Globus pallidus (tissue), 1 donor: ENCODE measurements at places on chromosomes 3 and 15.
A peak's percentile ranks its signal among the peaks of the same experiment; 100 is the strongest.

- DNase-seq, result no peak
Observed at GRCh38 chr15:85412066-85412465, 31.7 kb downstream of the AKAP13 start.

DNA sequence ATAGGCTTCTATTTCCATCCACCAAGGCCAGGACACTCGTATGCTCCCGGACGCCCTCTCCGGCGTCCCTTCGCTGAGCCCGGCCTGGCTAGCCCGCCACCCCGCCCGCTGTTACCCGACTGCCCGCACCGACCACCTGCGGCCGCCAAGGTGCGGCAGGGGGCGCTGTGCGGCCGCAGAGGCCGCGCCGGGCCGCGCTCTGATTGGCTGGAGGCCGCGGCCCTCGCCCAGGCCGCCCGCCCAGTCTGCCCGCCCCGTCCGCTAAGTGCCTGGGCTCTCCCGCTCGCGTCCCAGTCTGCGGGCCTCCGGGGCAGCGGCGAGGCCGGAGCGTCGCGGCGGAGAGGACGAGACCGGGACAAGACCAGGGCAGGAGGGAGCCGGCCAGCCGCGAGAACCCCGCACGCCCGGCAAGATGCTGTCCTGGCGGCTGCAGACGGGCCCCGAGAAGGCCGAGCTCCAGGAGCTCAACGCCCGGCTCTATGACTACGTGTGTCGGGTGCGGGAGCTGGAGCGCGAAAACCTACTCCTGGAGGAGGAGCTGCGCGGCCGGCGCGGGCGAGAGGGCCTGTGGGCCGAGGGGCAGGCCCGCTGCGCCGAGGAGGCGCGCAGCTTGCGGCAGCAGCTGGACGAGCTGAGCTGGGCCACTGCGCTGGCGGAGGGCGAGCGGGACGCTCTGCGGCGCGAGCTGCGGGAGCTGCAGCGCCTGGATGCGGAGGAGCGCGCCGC, at the start of gene SYNM:
Gene SYNM (plus strand): TSS at position 293 of the 726 bp plus-strand sequence. CDS start 120 bp downstream, at position 413.
- peak; percentile 85 for DNase-seq

- DNase-seq, result no peak
Observed at GRCh38 chr3:100882571-100882984, 110.6 kb downstream of the ABI3BP start.

GRCh38 chr3:12420393-12420792, 63.9 kb upstream of the TSEN2 start:
- DNase-seq, result no peak

DNA sequence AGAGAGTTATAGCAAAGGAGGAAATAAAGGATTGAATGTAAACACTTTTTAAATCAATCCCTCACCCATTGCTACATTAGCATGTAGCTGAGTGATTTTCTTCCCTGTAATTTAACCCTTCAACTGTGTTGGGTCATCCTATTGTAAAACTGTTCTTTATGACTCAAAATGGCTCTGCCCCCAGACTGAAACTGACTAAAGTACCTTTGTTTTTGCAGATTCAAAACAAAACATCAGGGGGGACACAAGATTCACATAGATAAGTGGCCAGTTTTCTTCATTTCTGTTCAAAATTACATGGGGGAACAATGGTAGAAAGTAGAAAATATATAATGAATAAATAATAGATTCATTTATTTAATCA, 268.4 kb downstream of the IGSF11 start:
- no peak for DNase-seq

DNA sequence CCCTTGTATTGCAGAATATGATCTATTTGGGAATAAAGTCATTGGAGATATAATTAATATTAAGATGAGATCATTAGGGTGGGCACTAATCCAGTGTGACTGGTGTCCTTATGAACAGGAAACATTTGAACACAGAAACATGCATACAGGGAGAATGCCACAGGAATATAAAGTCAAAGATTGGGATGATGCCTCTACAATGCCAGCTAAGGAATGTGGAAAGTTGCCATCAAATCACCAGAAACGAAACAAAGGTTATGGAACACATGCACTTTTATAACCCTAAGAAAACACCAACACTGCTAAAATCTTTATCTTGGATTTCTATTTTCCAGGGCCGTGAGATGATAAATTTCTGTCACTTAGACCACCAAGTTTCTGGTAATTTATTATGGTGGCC, 442.4 kb upstream of the BCHE start:
- no peak for DNase-seq

- no peak for DNase-seq
Observed at GRCh38 chr3:53222183-53222901, 33.5 kb downstream of the TKT start.

- DNase-seq, result no peak
Observed at GRCh38 chr3:16056217-16056616, 118.3 kb upstream of the GALNT15 start.

DNA sequence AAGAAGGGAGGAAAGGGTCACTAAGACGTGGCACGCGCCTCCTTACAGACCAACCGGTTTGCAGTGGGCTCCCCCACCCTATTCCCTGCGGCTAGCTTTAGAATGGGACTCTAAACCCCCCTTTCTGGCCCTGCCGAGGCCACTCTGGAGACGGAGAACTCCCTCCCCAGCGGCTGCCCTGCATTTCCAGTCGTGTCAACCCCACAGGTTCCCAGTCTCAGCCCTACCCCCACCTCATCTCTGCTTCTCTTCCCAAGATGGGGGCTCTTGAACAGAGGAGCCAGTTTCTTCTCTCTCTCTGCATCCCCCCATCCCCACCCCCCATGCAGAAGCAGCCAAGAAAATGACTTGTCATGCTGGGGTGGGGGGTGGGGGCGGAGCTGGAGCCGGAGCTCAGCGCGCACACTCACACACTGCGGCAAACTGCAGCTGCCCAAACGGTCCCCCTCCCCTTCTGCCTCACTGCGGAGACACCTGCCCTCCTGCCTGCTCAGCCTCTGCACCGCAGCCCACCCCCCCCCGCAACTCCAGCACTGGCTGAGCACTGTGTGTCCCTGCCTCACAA, 871 bp downstream of the MAP1A start:
- DNase-seq, result peak; percentile 91

DNA sequence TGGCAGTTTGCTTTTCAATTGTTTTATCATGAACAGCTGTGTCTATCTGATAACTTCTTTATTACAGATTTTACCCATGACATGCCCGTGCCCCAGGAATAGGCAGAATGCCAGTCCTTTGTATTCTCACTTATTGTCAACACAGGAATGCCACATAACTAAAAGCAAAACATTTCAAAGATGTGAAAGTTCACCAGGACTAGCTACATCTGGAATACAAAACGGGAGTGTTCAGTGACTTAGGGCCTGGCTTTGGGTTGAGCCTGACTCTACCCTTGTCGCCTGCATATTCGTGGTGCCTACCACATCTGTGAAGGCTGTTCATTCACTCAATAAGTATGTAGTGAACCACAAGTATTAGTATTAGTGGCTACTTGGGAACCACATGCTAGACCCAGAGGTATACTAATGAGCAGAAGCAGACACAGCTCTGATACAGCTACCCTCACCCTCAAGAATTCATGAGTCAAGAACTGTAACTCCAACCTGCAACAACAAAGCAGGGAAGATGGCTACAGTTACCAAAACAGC, 2.9 kb downstream of the TNFSF10 start:
- DNase-seq, result no peak

GRCh38 chr3:15978801-15979200, 181.0 kb upstream of the ANKRD28 start:
- DNase-seq, result no peak

DNA sequence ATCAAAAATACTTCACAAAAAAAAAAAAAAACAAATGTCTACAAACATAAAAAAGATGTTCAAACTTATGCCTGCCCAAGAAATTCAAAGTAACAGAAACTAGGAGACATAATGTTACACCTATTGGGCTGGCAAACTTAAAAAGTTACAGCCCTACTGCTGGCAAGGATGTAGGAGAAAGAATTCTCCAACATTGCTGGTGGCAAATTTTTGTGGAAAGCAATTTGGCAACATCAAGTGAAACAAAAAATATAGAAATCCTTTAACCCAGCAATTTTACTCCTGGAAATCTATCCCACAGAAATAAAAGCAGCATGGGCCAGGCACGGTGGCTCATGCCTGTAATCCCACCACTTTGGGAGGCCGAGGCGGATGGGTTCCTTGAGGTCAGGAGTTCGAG, 73.2 kb downstream of the STAG1 start:
- no peak for DNase-seq

DNA sequence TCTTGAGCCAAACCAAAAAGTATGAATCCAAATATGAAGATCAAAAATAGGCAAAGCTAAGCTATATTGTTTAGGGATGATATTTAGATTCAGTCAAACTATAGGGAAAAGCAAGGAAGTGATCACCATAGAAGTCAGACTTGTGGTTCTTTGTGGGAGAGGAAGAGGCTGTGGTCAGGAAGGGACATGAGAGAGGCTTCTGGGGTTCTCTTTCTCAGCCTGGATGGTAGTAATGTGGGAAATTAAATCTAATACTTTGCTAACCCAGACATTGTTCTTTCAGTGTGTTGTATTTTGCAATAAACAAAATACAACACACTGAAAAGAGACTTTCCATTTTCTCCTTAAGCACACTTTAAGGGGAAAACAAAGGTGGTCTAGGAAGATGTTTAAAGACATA, 3.1 kb downstream of the CX3CR1 start:
- no peak for DNase-seq

DNA sequence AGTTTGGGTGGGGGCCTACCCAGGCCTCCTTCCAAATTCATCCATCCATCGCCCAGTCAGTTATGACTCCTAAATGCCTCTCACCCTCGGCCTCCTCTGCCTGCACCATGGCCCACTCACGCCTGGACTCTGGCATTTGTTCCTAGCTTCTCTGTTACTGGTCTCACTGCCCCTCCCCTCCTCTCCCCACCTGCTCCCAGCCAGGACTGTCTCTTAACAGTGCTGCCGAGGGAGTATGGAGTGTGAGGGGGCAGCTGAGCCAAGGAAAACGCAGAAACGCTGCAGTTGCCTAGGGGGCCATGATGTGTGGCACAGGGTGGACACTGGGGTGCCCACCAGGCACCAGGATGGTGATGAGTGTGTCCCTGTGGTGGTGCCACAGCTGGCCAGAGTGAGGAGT, 3.1 kb downstream of the RCCD1 start:
- DNase-seq, result no peak

- DNase-seq, result no peak
Observed at GRCh38 chr15:61076598-61077170, 152.4 kb downstream of the RORA start.

DNA sequence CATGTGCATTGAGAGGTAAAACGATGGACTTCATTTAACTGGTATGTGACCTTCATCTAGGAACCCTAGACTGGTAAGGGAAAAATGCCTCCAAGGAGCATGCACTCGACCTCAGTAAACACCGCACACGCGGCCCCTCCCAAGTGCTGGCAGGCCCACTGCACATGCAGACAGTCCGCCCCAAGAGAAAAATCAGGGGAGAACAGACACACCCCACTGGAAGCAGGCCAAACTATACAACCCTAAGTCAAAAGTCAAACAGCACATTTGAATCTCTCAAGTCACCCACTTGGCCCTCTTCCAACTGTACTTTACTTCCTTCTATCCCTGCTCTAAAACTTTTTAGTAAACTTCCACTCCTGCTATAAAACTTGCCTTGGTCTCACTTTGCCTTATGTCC, 250.1 kb upstream of the HES1 start:
- no peak for DNase-seq

GRCh38 chr3:20458994-20459716, 273.1 kb upstream of the SGO1 start:
- DNase-seq, result no peak

- no peak for DNase-seq
Observed at GRCh38 chr3:161251716-161252115, 30.6 kb downstream of the NMD3 start.

DNA sequence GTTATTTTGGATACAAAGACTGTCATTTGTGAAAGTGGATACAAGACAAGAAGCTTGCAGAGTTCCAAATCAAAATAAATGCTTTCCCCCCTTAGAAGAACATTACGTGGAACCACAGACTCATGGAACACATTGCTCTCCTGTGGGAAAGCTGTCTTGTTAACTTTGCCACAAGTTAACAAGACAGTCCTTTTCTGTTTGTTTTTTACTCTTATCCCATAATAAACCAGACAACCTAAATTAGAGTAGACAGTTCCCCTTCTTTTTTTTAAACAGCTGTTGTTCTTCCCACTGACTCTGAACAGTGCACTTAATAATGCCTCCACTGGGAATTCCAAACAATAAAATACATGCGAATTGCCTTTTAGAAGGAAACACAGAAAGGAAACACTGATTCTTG, 255.3 kb upstream of the UBE2E2 start:
- DNase-seq, result no peak

DNA sequence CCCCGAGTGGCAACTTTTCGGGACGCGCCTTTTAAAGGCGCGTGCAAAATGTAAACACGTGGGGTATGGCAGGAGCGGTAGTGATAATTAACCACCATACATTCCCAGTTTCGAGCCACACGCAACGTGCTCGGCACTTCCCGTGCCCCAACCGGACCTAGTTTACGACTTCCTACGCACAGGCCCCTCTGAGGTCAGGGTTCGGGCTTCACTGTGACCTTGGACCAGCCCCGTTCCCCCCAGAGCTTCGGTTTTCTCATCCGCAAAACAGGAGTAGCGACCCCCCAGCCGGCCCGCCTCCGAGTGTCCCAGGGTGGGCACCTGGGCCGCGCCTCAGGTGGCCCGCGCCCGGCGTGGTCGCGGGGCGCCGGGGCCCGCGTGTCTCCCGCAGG, 451 bp downstream of the CHCHD4 start:
- DNase-seq, result peak; percentile 78

DNA sequence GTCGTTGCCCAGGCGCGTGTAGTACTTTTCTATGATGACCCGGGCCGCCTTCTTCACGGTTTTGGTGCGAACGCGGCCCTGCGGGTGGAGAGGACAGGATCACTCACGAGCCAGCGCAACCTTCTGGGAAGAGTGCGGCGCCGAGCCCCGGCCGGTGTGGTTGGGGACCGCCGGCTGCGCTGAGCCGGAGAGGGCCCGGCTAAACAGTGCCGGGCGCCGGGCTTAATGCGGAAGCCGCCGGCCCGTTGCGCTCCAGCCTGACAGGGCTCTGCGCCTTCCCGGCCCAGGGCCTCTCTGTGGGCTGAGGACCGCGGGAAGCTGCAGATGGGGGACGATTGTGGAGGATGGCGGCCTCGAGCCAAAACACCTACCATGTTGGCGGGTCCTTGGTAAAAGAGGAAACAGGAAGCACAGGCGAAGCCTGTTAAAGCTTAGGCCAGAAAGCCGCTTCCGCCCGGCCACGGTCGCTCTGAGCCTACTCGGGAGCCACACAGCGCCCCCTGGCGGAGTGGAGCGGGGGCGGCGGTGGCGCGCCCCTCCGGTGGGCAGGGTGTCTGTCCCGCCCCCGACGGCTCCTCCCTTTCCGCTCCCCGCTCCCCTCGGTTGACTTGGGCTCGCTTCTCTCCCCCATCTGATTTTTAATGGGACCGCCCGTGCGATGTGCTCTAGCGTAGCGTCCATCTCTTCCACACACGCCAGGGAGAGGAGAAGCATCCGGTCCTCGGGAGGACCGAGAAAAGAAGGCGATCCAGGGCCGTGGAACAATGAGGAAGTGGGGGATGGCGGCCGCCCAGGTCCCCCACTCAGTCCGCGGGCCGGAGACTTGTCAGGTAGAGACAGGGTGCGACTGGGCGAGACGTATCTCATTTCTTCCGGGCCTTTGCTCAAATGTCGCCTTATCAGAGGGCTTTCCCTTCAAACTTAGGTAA, at the start of gene RPS17:
Gene RPS17 (minus strand): TSS at position 403 of the 929 bp plus-strand sequence. CDS start 29 bp downstream, at position 374.
- peak; percentile 93 for DNase-seq

- no peak for DNase-seq
Observed at GRCh38 chr3:51966486-51966885, 768 bp downstream of the PCBP4 start.
